ENCODE measurements at places on chromosomes 12 and 14.

- no peak for DNase-seq
These were observed 14.1 kb upstream of the NCOR2 start for GRCh38 chr12:124581307-124582107.

DNA sequence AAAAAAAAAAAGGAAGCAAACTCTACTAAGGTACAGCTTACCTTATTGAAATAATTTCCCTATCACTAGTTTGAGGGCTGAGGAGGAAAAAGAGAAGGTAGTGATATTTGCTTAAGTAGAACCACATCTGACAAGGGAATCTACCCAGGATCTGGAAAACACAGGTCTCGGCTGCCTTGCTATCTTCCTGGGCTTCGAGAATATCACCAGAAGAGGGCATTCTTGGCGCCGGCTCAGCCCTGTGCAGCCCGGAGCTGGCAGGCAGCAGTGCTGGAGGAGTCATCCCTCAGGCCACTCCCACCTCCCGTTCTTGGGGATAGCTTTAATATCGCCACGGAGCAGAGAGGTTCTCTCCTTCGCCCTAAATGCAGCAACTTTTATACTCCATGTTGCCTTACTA lies 1181.2 kb downstream of the VRK1 start:
- no peak for DNase-seq

GRCh38 chr12:6061660-6062059 lies 62.8 kb downstream of the VWF start:
- no peak for DNase-seq

DNA sequence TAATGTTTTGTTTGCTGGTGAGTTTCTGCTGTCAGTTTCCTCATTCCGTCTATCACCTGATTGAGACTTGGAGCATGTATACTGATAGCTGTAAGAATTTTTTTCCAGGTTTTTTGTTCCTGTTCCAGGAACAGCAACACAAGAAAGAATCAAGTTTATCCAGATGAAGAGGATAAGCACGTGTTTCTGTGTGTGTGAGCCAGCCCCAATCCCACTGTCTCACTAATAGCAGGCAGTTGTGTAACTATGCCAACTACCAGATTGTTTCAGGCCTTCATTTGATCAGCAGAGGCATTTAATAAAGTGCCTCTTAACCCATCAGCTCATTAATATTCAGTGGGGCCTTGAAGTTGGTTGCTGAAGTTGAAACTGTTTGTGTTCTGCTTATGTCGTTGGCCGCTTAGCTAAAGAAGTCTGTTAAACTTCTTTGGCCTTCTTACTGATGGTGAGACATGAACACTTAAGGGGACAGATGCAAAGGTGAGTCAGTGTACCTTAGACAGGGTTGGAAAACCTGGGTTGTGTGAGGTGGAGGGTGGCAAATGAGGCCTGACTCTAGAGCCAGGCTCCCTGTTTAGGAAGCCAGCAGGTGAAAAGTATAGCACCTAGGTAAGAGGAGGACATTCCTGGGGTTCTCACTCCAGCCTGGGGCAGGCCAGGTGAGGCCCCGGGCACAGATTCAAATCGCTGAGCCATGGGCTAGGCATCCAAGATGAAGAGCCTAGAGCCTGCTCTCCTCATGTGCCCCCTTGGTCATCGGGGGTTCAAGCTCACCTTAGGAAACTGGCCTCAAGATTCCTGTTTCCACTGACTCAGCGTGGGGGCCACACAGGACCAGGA lies 3.7 kb downstream of the ANKRD13A start:
- no peak for DNase-seq

DNA sequence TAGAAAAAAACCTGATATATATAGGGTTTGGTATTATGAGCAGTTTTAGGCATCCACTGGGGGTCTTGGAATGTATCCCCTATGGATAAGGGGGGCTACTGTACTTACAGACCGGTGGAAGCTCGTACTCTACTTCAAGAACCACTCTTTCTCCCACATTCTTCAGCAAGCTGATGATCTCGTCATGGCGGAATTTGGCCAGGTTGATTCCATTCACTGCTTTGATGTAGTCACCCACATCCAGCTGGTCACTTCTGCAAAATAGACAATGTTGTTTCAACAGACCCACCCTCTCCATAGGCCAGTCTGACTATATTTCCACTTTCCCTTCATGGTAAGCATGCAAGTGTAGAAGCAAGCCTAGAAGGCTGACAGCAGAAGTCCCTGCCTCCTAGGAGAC lies 139.9 kb downstream of the GRIP1 start:
- DNase-seq, result no peak

GRCh38 chr12:104669089-104669721 lies 212.5 kb downstream of the CHST11 start:
- no peak for DNase-seq

GRCh38 chr14:92586963-92587699 lies 73.5 kb downstream of the RIN3 start:
- no peak for DNase-seq

DNA sequence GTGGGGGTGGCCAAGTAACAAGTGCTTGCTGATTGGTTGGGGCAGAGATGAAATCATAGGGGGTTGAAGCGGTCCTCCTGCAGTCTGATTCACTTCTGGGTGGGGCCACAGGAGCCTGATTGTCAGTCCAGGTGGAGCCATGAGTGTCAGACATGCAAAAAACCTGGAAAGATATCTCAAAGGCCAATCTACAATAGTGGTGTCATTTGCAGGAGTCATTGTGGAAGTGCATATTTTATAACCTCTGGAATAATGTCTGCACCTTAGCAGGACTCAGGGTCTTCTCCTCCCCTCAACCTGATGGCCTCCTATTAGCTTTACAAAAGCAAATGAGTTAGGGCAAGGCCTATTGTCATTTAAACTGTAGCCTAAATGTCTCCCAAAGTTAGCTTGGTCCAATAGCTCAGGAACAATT lies 241.4 kb downstream of the NUAK1 start:
- DNase-seq, result no peak

- DNase-seq, result no peak
These were observed 911 bp downstream of the CALCOCO1 start for GRCh38 chr12:53726341-53726740.

GRCh38 chr12:98653866-98654493 lies 8.9 kb downstream of the APAF1 start:
- DNase-seq, result no peak

- no peak for DNase-seq
These were observed 1.0 kb downstream of the NACA start for GRCh38 chr12:56723889-56724700.

DNA sequence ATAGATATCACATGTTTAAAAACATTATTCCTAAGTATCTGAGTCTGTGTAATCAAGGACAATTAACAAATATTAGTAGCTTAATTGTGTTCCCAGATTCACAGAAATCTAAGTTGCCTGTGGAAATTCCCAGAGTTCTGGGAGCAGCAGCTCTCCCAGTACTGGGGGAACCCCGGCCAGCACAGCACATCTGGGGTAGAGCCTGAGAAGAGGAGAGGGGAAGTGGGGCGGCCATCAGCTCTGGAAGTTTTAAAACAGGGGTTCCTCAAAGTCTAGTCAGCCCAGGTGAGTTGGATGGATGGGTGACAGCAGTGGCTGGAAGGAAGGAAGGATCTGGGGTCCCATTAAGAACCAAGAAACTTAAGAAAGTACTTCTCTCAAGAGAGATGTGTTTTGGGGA lies 24.6 kb downstream of the PRICKLE1 start:
- DNase-seq, result no peak

DNA sequence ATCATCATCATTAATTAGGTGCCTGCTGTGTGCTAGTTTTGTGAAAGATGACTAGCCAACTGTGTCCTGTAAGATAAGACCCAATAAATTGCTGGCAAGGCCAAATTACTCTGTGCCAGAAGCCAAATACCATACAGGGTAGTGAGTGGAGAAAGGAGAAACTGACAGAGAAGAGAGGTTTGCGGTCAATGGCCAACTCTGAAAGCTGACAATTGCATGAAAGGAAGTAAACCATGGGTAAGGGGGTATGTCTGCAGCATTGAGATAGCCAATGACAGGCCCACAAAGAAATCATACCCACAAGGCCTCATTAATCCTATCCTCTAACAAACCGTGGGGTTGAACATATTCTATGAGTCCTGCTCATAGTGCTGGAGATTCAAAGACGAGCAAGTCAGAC lies 236.6 kb upstream of the CCDC196 start:
- DNase-seq, result no peak

GRCh38 chr14:90645842-90646443 lies 170.3 kb downstream of the TTC7B start:
- no peak for DNase-seq

DNA sequence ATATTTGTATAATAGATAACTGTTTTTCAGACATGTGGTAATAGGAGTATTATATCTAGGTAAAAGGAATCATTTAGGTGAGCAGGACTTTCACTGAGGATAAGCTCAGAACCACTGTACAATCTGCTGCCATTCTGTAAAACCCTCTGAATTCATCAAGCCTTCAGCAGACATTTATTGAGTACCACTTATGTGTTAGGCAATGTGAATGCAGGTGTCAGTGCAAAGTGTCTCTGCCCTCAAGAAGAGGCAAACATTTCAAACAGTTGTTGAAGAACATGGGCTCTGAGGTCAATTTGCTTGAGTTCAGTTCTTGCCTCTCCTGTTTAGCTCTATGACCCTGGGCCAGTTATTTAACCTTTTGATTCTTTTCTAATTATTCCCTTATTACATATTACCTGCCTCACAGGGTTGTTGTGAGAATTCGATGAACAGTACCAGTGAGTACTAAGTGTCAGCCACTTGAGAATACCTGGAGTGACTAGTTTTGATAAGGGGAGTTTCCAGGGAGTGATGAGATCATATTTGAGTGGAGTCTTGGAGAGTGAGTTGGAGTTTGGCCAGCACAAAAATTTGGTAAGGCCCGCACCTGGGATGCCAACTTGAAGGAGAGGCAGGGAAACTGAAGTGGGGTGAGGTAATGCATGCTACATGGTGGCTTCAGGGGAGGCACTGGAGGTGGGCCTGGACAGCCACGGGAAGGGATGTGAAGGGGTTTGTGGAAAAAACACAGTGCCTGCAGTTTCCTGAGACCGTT lies 33.7 kb downstream of the RASSF8 start:
- DNase-seq, result no peak

- DNase-seq, result no peak
These were observed 256.9 kb upstream of the RGS6 start for GRCh38 chr14:71675126-71675899.

DNA sequence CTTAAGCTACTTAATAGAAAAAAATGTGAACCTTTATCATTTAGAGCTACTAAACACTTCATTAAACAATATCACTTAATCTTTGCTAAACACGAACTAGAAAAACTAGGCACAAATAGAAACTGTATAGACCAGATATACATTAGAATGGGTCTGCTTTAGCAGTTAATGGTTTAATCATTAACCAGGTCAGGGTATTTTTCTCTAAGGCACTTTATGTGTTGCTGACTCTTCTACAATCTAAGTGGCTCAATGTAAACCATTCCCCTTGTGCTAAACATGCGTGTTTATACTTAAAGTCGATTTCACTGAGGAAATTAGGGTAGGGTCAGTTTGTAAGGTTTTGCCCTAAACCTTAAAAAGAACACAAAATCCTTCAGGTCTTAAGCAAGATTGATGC lies 29.7 kb downstream of the TMCC3 start:
- DNase-seq, result no peak

GRCh38 chr12:96136725-96137378 lies 57.3 kb upstream of the ELK3 start:
- DNase-seq, result no peak

- DNase-seq, result no peak
These were observed 30.1 kb upstream of the TDRD9 start for GRCh38 chr14:103898204-103898603.

- no peak for DNase-seq
These were observed 157.5 kb downstream of the NRXN3 start for GRCh38 chr14:78327426-78328221.

- no peak for DNase-seq
These were observed 31.1 kb downstream of the ELK3 start for GRCh38 chr12:96225044-96225855.

DNA sequence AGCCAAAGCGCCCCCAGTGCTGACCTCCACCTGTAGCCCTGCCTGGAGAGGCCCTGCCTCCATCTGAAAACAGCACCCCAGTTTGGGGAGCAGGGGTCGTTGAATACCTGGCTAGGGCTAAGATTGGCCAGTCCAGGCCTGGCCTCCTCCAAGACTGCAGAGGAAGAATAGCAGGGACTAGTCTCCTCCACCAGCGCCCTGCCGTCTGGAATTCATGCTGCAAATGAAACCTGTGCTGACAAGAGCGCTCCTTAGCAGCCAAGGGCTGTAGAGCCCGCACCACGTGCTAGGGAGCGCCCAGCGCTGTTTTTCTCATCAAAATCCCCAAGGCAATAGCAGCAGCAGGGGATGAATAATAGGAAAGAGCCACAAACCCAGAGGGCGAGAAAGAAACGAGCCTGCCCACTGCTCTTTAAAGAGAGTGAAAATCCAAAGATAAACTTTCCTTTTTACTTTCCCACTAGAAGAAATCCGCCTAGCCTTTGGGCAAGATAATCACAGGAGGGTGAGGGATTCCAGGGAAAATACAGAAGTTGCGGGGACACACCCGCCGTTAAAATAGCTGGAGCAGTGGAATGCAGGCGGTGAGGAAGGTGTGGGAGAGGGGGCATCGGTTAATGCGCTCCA lies 3.3 kb downstream of the COL2A1 start:
- peak; percentile 10 for DNase-seq

DNA sequence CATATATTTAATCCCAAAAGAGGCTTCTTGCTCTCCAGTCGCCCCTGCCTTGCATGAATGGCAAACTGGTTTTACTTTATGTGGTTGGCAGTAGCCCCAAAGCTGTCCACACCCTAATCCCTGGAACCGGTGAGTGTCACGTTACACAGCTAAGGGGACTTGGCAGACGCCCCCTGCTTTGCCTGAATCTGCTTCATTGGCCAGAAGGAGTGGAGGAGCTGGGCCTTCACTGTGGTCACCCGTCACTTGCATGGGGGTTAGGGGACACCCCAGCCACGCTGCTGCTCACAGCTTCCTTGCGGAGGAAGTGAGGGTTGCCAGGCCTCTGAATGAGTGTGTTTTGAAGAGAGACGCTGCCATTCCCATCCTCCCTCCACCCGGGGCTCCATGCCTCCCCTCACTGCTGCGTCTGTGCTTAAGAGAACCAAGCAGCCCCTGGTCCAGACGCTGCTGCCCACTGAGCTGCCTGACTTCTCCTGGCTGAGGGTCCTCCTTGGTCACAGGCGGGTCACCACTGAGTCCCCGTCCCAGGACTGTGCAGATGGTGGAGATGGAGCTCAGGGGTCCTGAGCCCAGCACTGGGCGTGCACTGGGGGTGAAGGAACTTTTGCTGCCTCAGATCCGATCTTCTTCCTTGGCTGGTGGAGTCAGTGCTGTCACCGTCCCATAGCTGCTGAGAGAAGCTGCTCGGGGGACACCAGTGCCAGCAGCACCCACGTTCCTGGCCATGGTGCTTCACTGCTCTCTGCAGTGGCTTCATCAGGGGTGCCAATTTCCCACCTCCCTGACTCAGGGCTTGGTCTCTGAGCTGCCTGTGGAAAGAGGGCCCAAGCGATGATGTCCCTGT lies 39.8 kb downstream of the GALNT9 start:
- DNase-seq, result no peak

DNA sequence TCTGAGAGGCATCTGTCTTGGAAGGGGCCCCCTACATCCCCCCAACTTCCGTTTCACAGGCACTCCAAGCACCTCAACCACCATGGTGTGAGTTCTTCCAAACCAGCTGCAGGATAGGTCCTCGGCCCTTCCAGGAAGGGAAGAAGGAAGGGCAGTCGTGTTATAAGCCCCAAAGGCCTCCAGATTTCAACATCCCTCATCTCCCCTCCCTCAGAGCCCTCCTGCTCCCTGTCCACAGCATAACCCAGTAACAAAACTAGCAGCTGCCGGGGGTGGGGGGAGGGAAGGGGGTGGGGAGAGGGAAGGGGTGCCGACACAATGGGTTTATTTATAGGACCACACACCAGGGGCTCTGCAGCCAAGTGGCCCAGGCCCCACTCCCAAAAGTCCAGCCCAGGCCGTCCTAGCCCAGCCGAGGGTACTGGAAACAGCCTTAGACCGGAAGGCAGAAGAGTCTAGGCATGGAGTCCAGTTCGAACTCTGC lies 18.3 kb downstream of the NCKAP5L start:
- no peak for DNase-seq

All from activated B cell treated with CpG ODN at 0.5 μM for 24 hours (primary cell).